NCI-H1930 (cell line): ENCODE measurements at places on chromosomes 1 and 21.

GRCh38 chr1:74205266-74205665 lies 7.2 kb downstream of the FPGT start:
- DNase-seq: no peak

DNA sequence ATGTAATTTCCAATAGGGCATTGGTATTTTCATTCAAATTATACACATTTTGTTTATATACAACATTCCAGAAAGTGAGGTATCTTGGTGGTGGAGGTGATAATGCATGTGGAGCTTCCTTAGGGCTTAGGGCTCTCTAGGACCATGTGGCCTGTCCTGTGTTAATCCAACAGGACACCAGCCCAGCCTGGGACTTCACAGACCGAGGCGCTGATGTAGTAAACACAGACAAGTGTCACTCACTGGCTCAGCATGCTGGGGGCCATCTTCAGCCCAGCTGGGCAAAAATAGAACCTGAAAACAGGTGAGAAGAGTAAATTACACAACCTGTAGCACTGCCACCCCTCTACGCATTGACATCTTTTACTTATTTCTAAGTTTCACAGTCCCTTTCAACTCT lies 66.7 kb downstream of the MAB21L3 start:
- DNase-seq: no peak

DNA sequence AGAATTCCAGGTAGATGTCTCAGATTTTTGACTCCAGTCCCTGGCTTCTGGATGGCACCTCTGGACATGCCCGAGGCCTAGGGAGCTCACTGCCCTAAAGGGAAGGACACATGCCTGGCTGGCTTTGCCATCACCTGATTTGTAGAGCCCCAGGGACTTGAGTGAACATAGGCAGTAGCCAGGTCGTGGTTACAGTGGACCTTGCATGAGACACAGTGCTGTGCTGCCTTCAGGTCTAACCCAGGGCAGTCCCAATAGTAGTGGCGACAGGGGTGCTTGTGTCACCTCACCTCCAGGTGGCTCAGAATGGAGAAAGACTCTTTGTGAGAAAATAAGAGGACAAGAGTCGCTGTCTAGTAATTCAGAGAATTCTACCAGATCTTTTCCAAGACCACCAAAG lies 166.7 kb downstream of the USP25 start:
- DNase-seq: no peak

GRCh38 chr21:45791562-45792418 lies 148.3 kb downstream of the PCBP3 start:
- no peak for DNase-seq

- no peak for DNase-seq
These were observed 171.9 kb upstream of the RAB4A start for GRCh38 chr1:229098903-229099578.

GRCh38 chr1:21189421-21189820 lies 12.7 kb upstream of the EIF4G3 start:
- DNase-seq: no peak

GRCh38 chr1:201766131-201766866 lies 62.7 kb upstream of the IPO9 start:
- DNase-seq: no peak

DNA sequence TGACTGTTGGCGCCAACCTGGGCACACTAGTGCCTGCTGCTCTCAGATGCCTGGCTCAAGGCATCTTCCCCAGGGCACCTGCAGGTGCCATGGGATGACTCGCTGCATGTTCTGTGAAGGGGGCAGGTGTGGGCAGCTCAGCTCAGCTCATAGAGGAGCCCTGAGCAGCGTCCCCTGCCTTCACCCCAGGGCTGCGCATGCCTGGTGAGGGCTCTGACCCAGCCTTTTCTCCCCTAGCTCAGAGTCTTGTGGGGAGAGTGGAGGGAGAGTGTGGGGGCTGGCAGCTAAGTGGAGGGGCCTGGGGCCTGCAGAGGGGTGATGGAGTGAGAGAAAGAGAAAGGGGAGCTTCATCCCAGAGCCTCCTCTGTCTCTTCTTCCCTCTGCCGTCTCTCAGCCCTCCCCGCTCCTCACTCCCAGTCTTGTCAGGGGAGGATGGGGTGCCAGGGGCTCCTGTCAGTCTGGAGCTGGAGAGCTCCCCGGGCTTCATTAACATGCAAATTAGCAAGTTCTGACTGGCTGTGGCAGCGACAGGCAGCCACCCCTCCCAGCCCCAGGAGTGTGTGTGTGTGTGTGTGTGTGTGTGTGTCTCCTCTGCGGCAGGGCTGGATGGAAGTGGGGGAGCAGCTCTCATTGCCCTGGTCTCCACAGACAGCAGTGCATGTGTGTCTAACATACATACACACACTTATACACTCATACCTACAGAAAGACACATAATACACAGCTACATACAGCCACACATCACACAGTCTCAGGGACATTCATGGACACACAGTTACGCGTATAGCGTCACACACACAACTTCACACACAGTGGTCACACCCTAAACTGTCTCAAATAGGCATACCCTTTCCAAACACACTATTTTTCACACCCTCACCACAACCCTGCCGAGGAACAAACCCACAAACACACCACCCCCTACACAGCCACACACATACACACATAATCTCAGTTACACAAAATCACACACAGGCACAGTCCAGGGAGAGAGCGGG lies 34.0 kb downstream of the FOXO6 start:
- DNase-seq: no peak

DNA sequence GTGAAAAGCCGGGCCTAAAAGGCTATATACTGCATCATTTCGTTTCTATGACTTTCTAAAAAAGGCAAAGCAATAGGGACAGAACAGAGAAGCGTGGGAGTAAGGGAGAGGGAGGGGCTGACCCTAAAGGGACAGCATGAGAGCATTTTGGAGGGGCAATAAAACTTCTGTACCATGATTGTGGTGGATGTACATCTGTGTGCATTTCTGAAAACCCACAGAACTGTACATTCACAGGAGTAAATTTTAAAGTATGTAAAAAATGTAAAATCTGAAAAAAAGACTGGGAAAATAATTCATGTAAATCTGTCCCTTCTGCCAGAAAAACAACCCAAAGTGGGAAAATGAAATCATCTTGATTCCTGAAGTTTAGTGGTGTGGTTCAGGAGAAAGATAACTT lies 235.4 kb downstream of the CENPF start:
- no peak for DNase-seq

- no peak for DNase-seq
These were observed 145.8 kb downstream of the ADSS2 start for GRCh38 chr1:244305776-244306341.

DNA sequence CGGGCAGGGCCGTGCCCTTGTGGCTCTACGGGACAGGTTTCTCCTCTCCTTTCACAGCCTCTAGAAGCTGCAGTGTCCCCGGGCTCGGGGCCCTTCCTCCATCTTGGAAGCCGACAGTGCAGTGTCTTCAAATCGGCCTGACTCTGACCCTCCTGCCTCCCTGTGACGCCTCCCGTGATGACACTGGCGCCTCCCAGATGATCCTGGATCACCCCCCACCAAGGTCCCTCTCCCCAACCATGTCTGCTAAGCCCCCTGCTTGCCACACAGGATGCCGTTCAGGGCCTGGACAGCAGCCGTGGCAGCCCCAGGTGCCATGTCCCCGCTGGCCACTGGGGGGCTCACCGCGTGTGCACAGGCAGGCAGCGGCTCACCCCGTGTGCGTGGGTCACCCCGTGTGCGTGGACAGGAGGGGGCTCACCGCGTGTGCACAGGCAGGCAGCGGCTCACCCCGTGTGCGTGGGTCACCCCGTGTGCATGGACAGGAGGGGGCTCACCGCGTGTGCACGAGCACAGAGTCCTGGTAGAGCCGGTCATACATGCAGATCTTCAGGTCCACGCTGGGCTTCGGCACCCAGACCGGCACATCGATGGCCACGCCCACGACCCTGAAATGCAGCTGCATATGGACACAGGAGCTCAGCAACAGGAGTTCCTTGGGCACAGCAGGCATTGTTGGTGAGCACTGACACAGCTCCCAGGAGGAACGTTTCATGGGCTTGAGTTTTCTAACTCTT lies 24.9 kb upstream of the TMEM52 start:
- no peak for DNase-seq

- peak; percentile 67 for DNase-seq
These were observed 637.3 kb downstream of the MATN1 start for GRCh38 chr1:30085811-30086770.

DNA sequence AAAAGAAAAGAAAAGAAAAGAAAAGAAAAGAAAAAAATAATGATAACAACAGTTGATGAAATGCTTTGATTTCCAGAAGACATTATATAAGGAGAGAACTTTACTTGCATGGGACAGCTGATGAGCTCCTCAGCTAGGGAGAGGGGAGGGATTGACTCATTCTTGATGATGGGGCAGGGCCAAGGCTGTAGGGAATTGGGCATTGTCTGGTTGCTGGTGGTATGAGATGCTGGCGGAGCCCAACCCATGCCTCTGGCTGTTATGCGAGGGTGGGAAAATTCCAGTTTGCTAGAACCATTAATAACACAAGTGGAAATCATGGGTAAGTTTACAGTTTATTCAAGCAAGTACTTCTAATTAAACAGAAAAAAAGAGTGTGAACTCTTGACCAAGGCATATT lies 36.0 kb upstream of the KIF26B start:
- DNase-seq: no peak

DNA sequence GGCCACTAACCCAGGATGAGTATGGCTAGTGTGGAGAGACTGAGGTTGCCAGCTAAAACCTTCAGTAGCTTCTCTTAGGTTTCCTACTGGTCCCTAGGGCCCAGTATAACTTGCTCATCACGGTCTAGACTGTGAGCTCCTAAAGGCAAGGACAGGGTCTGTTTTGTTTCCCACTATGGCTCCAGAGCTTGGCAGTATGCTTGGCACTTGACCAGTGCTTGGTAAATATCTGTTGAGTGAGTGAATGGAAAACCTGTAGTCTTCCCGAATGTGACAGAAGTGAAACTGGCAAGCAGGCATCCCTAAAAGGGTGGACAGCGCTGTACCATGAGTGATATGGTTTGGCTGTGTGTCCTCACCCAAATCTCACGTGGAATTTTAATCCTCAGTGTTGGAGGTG lies 13.1 kb upstream of the PARS2 start:
- DNase-seq: no peak

GRCh38 chr1:204151552-204152309 lies at the start of gene ETNK2:
ETNK2 (minus strand) TSS chr1:204152044; CDS start chr1:204151852, 192 bp downstream.
- peak; percentile 60 for DNase-seq

GRCh38 chr1:221839321-221839720 lies 97.4 kb upstream of the DUSP10 start:
- no peak for DNase-seq

DNA sequence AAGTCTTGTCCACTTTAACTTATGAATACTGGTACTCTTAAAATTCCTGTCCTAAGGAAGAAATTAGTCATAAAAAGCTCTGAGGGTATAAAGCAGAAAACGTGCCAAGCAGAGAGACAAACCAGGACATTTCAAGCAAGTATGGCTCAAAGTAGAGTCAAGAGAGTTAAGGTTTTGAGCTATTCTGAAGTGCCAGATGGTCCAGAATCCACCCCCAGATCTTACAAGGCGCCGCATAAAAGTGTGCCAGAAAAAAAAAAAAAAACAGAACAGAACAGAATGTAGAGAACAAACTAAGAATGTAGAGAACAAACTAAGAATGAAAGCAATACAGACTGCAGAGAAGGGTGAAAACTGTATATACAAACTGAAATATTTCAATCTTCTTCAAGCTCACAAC lies 12.5 kb downstream of the EPS15 start:
- DNase-seq: no peak

DNA sequence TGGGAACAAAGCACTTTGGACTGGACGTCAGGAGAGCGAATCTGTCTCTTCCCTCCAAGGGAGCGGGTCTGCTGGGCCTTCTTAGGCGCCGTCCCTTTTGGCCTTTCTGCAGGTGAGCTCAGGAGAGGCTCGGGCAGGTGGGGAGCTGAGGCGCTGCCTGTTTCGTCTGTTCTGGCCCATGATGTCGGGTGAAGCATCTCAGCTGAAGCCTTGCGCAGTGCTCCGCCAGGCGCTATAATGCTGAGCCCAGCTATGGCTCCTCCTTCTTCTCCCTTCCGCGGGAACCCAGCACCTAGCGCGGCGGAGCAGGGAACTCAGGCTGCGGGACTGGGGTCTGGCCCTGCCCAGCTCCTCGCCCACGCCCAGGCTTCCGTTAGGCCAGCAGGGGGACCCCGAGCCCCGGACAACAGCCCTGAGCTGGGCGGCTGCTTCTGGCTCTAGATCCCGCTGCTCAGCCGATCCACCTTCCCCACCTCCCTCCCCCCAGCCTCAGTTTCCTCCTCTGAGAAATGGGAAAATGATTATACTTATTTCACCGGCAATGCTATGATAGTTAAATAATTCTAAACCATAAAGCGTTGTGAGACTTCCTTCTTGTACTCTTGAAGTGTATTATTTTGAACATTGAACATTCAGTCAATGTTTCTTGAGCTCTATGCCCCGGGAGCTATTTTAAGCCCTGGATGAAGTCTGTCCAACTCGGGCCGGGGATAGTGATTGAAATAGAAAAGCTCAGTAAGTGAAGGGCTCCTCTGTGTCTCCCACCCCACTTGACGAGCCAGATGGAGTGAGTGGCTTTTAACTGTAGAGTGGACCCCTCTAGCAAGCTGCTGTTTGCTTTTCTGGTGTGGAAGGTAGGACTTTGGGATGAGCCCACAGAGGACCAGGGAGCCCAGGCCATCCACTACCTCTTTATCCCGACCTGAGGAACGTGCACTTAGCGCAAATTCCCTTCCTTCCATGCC lies 9.6 kb upstream of the ADORA1 start:
- DNase-seq: peak; percentile 53

DNA sequence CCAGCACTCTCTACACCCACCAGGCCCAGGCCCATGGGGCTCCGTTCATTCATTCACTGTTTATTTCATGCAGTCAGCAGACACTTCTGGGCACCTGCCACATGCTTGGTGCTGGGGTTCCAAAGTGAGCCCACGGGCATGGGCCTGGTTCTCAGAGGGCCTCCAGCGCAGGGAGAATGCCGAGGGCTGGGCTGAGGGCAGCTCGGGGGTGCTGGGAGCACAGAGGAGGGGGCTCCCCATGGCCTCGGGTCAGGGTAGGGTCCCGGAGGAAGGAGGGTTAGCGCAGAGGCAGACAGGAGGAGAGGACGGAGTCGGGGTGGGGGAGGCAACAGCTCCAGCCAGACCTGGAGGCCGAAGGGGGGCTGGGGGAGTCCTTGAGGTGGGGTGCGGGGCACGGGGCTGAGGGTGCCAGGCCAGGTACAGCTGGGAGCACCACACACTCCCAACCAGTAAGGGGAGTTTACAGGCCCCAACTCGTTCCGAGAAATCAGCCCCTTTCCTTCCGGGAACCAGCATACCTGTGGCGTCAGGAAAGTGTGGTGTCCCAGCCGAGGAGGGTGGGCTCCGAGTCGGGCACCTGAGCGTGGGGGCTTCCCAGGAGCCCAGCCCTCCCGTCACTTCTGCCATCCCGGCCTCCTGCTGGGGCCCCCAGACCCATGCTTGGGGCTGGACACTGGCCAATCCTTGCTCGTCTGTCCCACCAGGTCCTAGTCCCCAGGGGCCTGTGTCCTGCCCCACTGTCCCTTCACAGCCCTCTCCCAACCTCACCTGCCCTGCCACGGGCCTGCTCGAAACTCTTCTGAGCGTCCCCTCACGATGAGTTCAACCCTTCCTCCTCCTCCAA lies 10.8 kb downstream of the ARHGEF16 start:
- DNase-seq: no peak

GRCh38 chr21:42062236-42063022 lies 8.7 kb upstream of the UMODL1 start:
- DNase-seq: no peak
